Fibroblast of the aortic adventitia (primary cell): ENCODE measurements at places on chromosomes 11 and 22. TPM values are rescaled to one million over a fixed set of nuclear protein-coding genes. Genes with fewer than 3 reads are reported as not detected.

DNA sequence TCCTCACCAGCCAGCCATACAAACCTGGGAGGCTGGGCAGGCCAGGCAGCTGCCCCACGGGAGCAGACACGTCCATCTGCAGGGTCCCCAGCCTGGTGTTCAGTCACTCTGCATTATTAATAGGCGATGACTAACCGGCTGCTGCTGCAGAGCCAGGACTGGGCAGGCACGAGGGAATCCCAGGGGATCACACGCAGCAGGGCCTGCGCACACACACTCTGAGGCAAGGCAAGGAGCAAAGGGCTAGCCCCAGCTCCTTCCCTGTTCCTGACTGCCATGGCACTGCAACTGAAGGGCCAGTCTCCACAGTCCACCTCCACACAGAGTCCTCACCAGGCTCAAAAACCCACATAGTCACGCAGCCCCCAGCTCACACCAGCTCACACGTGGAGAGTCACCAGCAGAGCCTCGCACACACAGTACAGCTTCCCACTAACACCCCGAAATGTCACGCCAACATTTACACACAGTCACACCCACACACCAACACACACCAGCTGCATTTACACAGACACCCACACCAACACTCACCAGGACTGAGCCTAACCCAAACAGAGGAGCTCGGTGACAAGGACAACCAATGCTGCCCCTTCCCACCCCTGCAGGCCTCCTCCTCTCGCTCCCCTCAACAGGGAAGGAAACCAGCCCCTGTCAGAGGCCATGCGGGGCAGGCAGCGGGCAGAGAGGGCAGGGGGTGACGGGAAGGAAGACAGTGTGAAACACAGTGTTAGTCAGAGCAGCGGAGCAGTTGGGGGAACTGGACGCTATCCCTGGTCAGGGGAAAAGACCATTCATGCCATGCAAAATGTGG, 47.3 kb downstream of the NRXN2 start:
- peak; percentile 92 for DNase-seq

Gene SBF2
- total RNA-seq, result 47.1 and 65.3 TPM in 2 replicates

Gene ARHGAP8
- 0.41 TPM in 1 of 2 replicates, not detected in the other for total RNA-seq

DNA sequence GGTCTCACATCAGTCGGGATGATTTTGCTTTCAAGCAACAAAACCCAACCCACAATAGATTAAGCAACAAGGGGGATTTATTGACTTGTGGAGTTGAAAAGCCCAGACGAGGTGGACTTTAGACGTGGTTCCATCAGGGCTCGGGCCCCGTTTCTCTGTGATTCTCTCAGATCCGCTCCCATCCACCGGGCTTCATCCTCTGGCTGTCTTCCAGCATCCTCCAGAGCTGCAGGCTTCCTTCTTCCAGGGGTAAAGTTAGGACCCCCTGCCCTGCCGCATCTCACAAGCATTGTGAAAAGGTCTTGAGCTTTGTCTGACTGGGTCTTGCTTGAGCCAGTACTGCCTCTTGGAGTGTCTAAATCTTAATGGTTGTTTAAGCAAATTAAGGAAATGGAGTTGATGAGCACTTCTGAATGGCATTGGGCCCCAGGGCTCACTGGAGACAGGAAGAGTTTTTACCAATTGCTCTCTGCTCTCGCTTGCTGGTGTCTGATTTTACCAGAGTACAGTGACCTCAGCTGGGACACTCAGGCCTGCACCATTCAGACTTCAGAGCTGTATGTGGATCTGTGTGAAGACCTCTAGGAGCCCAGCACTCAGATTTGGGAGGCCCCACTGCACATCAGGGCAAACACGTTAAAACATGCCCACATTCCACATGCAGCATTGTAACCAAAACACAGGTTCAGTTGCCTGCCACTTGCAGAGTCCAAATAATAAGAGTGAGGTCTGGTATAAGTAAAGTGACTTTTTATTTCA, 13.5 kb upstream of the FTH1 start:
- no peak for DNase-seq

Gene SHANK3
- total RNA-seq, result 0.90 and 0.98 TPM in 2 replicates

DNA sequence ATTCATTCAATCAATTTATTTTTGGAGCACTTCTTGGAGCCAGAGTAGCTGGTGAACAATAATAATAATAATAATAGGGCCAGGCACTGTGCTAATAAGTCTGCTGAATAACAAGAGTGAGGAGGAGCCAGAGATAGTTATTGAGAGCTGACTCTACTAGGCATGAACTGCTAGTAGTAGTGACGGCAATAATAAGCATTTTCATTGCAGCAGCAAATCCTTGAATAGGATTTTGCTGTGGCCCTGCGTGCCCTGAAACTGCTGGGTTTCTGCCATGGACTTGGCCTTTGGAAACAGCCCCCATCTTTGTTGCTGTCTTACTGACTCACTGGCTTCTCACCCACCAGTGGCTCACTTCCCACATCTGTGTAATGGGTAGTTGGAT, 545.9 kb downstream of the MIAT start:
- DNase-seq, result peak; percentile 54

DNA sequence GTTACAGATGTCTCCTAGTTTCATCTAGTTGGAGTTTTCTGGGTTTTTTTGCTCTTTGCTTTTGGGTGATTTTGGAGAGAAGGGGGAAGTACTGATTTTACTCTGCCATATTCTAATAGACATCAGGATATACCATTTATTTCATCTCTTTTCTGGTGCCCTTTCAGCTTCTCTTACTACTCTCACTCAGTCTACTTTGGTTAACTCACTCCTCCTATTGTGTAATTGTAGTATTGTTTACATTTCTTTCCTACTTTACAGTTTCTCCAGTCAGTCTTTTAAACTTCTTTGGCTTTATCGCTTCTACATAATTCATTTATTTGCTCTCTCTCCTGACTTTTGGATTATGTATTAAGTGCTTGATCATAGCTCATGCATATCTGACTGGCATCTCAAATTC, 6.5 kb downstream of the ANKRD42 start:
- DNase-seq, result no peak

Gene CDCA5
- total RNA-seq, result 2.5 and 19.3 TPM in 2 replicates

Gene APOA4
- not detected in 2 replicates for total RNA-seq

GRCh38 chr11:111631024-111631665, 28.9 kb downstream of the SIK2 start:
- DNase-seq, result no peak

GRCh38 chr11:118104491-118104890, 17.7 kb upstream of the SMIM35 start:
- no peak for DNase-seq

Gene MS4A4E
- total RNA-seq, result not detected in 2 replicates

DNA sequence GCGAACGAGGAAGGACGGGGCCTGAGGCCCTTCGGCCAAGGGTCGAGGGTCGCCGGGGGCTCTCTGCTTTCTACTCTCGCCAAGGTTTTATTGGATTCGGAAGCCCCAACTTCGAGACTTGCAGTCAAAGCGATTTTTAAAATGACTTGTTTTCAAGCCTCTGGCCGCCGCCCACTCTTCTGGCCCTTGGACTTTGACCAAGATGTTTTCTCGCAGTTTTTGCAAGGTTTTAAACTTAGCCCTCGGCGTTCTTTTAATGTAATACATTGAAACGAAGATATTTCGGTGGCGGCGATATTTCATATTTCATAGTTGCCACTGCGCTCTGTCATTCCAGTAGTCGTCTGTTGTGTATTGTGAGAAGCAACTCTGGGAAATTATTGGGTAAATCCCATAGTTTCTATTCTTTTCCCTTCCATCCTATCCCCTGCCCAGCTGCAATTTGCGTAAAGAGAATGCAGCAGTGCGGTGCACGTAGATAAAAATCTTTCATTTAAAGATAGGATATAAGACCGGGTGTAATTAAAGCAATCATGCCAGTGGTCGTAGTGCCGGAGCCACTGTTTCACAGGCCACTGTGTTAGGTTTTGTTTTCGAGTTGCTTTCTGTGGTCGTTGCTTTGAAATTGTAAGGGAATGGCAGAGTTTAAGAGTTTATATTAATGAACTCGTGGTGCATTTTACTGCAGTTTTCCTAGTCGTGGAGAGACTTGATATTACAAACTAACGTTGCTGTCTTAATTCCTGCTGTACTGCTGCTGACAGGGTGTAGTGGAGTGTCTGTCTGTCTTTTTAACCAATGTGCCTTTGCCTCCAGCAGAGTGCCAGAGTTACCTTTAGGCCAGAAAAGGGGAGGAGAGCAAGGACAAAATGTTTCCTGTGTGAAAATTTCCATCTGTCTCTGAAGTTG, 702 bp downstream of the BIRC2 start:
- peak; percentile 59 for DNase-seq

Gene RBMXL2
- not detected in 2 replicates for total RNA-seq

Gene ZP1
- total RNA-seq, result not detected in 2 replicates

Gene ZNF214
- 2.9 and 5.2 TPM in 2 replicates for total RNA-seq
